ENCODE measurements at places on chromosomes 5 and 9. TPM values are rescaled to one million over a fixed set of nuclear protein-coding genes. Genes with fewer than 3 reads are reported as not detected.

GRCh38 chr5:127373858-127374491, 83.4 kb downstream of the MEGF10 start:
- DNase-seq: no peak

The PLAC8L1 gene
- total RNA-seq: not detected

- DNase-seq: no peak
These were observed 2.0 kb downstream of the HAVCR2 start for GRCh38 chr5:157106630-157107461.

GRCh38 chr5:65482736-65483545, 1.2 kb upstream of the ADAMTS6 start:
- DNase-seq: no peak

- no peak for DNase-seq
These were observed 41.1 kb upstream of the PLPP6 start for GRCh38 chr9:4620881-4621555.

The CCDC180 gene
- 3.4 TPM for total RNA-seq

DNA sequence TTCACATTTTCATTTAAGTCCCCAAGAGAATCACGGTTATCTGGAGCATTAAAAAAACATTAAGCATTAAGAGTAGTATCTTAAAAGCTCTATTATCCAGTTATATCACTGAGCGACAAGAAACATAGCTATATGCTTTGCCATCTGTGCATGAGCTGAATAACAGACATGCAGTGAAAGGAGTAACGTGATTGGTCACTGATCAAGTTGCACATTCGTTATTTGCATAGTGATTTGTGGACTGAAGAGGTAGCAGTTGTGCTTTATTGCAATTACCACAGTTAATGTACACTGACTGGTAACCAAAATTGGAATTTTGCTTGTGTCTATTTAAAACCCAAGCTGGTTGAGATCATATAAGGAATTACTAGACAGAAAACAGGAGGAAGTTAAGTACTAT, 107.4 kb downstream of the MCTP1 start:
- no peak for DNase-seq

DNA sequence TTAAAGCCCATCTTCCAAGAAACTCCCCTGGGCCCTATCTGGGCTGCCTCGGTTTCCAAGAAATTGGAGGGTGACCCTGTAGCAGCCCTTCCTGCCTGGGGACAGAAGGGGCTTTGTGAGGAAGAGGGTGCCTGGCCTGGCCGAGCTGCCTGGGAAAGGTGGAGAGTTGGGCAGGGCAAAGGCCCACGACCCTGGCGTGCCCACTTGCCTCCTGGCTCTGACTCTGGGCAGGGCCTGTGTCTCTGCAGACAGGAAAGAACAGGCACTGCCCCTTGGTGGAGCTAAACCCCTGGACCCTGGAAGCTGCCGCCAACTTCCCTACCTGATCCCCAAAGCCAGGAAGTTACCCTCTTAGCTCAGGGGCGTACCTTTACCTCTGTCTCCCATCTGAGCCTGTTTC, 149.3 kb downstream of the RGS3 start:
- no peak for DNase-seq

GRCh38 chr5:123496892-123497291, 15.1 kb upstream of the CSNK1G3 start:
- DNase-seq: no peak

GRCh38 chr9:98121058-98121457, 2.0 kb upstream of the TRIM14 start:
- no peak for DNase-seq

The GARNL3 gene
- 2.9 TPM for total RNA-seq

- DNase-seq: no peak
These were observed 58.2 kb upstream of the DPYSL3 start for GRCh38 chr5:147567917-147568598.

GRCh38 chr9:136151214-136151804, 32.6 kb upstream of the TMEM250 start:
- DNase-seq: no peak

DNA sequence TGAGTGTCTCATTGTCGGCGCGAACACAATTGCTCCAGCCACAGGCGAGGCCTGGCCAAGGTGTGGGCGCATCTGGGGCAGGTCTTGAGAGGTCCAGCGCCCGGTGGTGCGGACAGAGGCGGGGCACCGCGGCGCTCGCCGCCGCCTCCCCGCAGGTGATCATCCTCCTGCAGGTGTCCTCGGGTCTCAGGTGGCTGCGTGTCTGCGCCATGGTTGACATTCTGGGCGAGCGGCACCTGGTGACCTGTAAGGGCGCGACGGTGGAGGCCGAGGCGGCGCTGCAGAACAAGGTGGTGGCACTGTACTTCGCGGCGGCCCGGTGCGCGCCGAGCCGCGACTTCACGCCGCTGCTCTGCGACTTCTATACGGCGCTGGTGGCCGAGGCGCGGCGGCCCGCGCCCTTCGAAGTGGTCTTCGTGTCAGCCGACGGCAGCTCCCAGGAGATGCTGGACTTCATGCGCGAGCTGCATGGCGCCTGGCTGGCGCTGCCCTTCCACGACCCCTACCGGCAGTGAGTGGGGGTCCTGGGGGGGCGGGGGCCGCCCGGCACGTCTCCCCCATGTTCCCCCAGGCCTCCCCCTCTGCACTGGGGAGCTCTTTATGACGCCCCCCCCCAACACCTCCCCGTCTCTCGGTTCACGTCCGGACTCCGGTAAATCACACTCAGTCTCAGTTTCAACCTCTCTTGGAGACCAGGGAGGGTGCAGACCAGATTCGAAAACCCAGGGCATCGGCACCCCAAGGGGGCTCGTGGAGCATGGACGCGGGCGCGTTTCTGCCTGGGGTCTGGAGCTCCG, 446 bp downstream of the NXNL2 start:
- no peak for DNase-seq

DNA sequence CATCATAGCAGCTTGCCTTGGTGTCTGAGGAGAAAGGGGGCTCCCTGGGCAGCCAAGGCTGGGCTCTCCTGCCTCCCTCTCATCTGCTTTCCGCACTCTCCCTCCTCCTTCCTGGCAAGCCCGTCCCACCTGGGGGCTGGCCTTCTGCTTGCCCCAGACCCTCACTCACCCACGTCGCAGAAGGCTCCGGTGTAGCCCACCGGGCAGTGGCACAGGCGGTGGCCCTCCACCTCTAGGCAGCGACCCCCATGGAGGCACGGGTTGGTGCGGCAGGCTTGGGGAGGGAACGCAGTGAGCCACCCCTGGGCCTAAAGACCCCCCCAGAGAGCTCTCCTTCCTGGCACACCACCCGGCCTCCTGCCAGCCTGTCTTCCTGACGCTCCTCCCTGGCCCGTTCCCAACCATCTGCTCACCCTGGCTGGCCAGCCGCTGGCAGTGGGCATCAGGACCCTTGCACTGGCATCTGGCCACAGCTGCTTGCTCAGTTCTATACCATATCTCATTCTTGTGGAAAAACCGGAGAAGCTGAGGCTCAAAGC, 4.2 kb upstream of the PFN3 start:
- no peak for DNase-seq

The PCDHAC2 gene
- total RNA-seq: not detected

- no peak for DNase-seq
These were observed 471.2 kb upstream of the ACTBL2 start for GRCh38 chr5:57953792-57954191.

The MOB3B gene
- total RNA-seq: 0.47 TPM

- no peak for DNase-seq
These were observed 683.3 kb downstream of the MAT2B start for GRCh38 chr5:164188733-164189148.

DNA sequence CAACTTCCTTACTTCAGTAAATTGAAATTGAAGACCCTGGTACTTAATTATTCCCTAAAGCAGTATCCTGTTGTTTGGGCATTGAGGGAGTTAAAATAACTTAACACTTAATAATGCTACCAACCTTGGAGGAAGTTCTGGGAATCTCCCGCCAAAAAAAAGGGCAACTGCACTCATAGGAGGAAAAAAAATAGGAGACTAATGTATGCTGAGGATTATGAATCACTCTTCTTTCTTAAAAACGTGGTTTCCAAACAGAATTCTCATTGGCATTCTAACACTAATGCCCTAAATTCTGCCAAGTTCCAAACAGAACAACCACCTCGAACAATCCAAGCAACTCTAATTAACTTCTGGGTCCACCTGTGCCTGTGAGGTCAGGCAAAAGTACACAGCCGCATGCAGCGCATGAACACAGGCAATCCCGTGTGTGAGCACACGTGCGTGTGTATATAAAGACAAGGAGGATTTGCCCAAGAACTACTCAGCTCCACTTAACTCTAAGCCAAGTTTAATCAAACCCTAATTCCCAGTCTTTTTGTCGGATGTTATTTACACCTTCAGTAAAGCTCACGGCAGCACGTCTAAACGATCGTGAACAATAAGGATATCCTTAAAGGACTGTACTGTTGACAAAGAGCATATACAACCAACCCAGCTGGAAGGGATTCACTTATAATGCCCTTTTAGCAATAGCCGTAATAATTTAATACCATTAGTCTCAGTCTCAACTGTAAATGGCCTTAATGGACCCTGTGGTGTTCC, 78.4 kb downstream of the EBF1 start:
- DNase-seq: no peak

GRCh38 chr9:105656131-105656921, 5.9 kb upstream of the TAL2 start:
- no peak for DNase-seq

DNA sequence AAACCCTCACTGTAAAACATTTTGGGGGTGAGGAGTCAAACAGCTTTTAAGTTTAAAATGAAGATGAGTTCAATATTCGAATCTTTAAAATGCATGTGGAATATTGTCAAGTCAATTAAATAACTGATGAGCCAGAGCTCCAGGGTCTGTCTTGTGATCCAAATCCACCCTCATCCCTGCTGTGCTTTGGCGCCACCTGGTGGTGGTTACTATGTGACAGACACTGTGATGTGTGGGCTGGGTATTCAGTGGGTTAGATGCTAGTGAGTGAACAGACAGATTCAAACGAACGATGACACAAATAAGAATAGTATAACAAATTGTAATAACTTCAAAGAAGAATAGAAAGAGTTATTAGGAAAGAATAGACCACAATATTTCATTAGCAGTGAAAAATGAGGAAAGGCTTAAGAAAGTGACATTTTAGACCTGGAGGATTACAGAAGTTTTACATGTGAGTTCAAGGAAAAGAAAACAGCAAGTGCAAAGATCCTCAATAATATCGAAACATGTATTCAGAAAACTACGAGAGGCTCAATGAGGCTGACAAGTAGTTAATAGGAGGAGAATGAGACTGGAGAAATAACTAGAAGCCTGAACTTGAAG, 51.4 kb upstream of the CHSY3 start:
- peak; percentile 45 for DNase-seq

GRCh38 chr9:75891277-75891741, 836 bp downstream of the PCSK5 start:
- DNase-seq: no peak

GRCh38 chr9:36779582-36779981, 206.9 kb downstream of the MELK start:
- no peak for DNase-seq

- no peak for DNase-seq
These were observed 3.0 kb upstream of the FAM78A start for GRCh38 chr9:131279196-131279862.

- no peak for DNase-seq
These were observed 33.0 kb downstream of the MACIR start for GRCh38 chr5:103291606-103292005.

The PCDHGA4 gene
- total RNA-seq: 9.2 TPM

DNA sequence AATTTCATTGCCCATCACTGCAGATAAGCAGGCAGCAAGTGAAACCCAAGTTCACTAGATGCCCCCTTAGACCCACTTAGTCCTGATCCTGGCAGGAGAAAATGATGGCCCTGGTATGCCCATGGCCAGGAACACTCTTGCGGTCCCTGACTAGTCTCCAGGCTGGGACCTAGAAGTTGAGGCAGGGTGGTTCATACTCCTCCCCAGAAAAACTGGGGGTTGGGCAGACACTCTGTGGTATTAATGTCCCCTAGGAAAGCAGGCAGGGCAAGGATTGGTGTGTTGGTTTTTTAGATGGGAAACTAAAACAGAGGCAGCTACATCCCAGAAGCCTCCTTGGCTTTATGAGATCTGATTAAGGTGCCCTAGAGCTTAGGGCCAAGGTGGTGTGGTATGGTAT, 13.1 kb downstream of the LHX6 start:
- DNase-seq: no peak

The SH3PXD2B gene
- 41.1 TPM for total RNA-seq

- no peak for DNase-seq
These were observed 144.2 kb downstream of the GADD45G start for GRCh38 chr9:89748831-89749499.

The LCN12 gene
- total RNA-seq: not detected

DNA sequence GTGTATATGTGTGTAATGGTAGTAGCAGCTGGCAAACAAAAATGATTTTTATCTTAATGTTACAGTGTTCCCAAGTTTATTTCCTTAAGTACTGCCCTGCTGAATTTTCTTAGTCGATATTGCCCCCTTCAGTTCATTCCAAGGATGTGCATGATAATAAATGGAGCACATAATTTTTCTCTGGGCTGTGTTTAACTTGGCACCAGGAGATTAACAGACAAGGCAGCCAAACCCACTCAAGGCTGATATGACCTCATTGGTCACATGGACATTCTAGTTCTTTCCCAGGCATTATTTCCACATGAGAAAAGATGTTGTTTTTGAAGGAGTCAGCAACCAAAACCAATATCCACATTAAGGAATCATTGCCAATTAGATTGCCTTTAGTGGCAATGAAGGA, 61.8 kb downstream of the COX7C start:
- peak; percentile 22 for DNase-seq

DNA sequence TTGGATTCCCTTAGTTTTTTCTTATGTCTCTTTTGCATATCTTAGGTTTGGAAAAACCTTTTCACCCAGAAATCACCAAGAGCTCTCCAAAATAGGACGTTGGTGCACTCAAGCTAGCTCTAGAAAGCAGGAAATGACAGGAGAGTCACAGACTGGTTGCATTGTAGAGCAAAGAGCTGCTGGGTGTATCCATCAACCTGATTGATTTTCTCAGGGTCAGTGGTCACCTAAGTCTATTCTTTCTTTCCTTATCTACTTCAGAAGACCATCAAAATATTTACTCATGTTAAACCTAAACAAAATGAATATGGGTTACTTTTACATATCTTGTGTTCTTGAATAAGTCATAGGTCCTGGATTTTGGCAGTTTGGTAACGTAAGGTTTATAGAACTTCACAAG, 14.9 kb downstream of the SLC26A2 start:
- no peak for DNase-seq

- no peak for DNase-seq
These were observed 29.0 kb upstream of the CCDC112 start for GRCh38 chr5:115325296-115325959.

The NR5A1 gene
- not detected for total RNA-seq
